Activated naive CD4-positive, alpha-beta T cell treated with anti-CD3 and anti-CD28 coated beads, Interleukin-2, amount 50 U/mL, for 16 hours (primary cell): ENCODE measurements at places on chromosomes 7 and 10.

DNA sequence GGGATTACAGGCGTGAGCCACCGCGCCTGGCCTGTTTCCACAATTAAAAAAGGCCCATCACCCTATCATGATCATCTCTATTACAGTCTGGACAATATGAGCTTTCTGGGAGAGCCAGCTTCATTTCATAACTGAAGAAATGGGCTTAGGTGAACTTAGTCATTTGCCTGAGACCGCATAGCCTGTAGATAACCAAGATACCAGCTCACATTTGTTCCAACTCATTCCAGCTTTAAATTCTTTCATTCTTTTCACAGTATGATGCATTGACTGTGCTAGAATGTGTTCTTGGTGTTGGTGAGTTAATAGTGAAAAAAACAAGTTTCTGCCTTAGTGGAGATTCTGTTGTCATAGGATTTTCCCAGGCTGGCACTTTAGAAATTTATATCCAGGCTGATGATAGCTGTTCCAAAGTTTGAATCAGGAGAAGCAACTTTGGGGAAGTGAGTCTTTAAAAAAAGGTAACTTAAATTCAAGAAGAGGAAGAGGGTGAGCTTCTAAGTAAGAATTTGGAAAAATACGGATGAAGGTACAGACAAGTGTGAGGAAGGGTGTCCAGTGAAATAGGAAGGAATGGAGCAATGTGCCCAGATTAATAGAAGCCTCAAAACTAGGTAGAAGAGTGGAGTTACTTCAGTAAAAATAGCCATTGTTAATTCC, 2.1 kb upstream of the H2AZ2 start:
- no peak for DNase-seq

DNA sequence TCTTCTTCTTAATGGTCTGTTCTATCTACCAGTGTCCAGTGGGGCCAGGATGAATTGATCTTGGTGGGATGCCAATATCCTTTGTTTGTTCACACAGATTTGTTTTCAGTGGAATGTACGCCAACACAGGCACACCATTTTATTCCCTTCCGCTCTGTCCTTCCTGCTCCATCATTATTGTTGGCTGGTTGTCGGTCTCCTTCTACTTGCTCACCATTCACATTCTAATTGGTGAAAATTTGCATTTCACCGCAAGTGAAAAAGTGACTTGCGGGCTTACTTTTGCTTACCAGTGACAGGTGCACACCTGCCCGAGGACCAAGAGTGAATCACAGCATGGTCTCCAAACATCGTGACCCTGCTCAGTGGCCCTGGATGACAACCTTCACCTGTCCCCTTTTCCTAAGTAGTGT, 148.3 kb downstream of the NOC3L start:
- no peak for DNase-seq

- DNase-seq: no peak
These were observed 70.2 kb upstream of the EXOC6 start for GRCh38 chr10:92778091-92778490.

- no peak for DNase-seq
These were observed 128.3 kb downstream of the SKAP2 start for GRCh38 chr7:26735976-26736600.
